ENCODE measurements at places on chromosomes 16 and 17. TPM values are rescaled to one million over a fixed set of nuclear protein-coding genes. Genes with fewer than 3 reads are reported as not detected.

Gene XYLT1
- 9.0 TPM for total RNA-seq

Gene KREMEN2
- not detected for total RNA-seq

Gene AIPL1
- total RNA-seq: not detected

Gene GP2
- total RNA-seq: 0.18 TPM

DNA sequence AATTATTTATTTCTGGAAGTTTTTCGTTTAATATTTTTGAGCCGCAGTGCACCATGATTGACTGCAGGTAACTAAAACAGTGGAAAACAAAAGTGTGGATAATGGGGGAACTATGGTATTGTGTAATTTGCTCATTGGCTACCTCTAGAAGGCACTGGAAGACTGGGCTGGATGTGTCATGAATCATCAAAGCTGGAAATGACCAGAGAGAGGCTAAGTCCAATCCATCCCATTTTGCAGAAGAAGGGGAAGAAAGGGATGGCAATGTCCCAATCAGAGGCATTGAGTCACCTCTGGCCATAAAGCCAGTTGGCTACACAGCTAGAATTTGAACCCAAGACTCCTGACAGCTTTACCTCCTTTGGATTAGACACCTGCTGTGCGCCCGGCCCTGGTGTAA is 29.3 kb downstream of the GLP2R start:
- H3K27me3 ChIP-seq: no peaks in the 10 kb centered on the region
- H3K36me3 ChIP-seq: no peaks in the 10 kb centered on the region
- H3K27ac ChIP-seq: no peak overlapping the region
- H3K4me3 ChIP-seq: no peak overlapping the region
- H3K4me1 ChIP-seq: no peaks in the 10 kb centered on the region
- DNase-seq: no peak

DNA sequence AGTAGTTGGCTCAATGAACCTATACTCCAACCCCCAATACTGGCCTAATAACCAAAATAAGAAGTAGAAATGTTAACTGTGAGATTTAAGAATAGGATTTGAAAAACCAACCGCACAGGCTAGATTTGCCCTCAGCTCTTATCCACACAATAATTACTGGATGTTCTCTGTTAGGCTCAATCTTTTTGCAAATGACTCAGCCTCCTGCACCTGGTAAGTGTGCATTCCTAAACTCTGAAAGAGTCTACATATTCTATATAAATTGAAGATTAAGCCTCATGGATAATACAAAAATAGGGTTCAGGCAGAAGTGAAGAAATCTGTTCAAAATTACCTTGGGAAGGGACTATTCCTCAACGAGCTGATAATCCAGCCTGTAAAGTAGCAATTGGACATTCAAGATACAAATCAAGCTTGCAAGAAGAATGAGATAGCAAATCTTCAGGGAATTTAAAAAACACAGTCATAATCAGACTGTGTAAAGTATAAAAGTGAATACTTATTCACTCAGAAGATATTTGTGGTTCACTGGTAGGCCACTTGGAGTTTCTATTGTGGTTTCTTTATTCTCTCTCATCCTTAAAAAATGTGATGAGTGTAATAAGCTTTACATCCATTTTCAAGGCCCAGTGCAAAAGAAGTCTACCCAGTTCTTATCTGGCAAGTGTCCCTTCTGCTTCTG is 931.9 kb upstream of the SOX9 start:
- H3K4me1 ChIP-seq: no peaks in the 10 kb centered on the region
- no peak overlapping the region for H3K4me3 ChIP-seq
- no peak for DNase-seq
- H3K27me3 ChIP-seq: no peaks in the 10 kb centered on the region

- peaks cover 13% of the 10 kb centered on the region for H3K4me1 ChIP-seq
- no peak for DNase-seq
- no peak overlapping the region for H3K27ac ChIP-seq
- no peak overlapping the region for H3K4me3 ChIP-seq
Observed at GRCh38 chr17:80647746-80648145, 103.1 kb downstream of the RPTOR start.

GRCh38 chr17:5895276-5895675 is 174.9 kb upstream of the WSCD1 start:
- H3K4me3 ChIP-seq: no peak overlapping the region
- no peak overlapping the region for H3K27ac ChIP-seq
- no peaks in the 10 kb centered on the region for H3K4me1 ChIP-seq
- no peaks in the 10 kb centered on the region for H3K27me3 ChIP-seq

DNA sequence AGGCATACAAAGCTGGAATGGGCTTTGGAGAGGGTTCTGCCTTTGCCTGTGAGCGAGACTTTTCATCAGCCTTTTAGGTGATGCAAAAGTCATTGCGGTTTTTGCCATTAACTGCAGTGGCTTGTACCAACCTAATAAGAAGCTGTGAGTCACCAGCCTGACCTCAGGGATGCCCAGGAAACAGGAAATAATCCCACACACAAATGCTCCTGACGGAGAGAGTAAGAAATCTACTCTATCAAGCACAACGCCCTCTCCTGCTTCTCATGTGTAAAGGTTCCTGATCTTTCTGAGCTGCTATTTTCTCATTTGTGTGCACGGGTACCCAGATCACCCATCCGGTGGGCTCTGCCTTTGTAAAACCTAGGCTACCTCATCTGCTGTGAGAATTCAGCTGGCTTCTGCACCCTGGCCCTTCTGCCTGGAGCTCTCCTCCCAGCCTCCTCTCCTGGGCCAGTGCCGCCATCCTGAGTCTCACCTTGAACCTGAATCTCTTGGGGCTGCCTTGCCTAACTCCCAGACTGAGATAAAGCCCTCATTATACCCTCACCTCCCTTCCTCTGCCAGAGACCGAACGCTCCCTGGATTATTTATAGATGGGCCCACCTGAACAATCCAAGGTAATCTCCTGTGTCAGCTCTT is 299.7 kb downstream of the C16orf95 start:
- no peak overlapping the region for H3K4me3 ChIP-seq
- H3K36me3 ChIP-seq: no peaks in the 10 kb centered on the region
- no peak overlapping the region for H3K27ac ChIP-seq
- peaks cover 39% of the 10 kb centered on the region for H3K27me3 ChIP-seq
- DNase-seq: no peak

DNA sequence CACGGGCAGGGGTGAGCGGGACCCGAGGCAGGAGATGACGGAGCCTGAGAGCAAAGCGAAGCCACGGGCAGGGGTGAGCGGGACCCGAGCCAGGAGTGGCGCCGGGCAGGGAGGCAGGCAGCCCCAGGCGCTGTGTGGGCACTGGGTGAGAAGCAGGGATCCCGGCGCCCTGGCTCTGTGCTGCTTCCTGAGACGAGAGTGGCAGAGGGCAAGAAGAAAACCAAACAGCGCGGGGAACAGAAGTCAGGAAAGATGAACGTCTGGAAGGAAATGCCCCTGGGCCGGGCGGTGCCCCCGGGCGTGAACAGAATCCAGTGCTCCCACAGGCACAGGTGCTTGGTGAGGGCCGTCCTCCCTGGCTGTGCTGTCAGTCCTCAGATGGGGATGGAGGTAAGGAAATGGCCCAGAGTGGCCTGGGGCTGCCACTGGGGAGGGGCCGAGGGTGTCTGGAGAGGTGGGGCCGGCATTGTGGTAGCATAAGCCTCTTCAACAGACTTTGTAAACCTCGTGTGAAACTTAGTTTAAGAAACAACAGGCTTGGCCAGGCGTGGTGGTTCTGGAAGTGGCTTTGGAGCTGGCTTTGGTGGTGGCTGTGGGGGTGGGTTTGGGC is 9.8 kb downstream of the ASPSCR1 start:
- H3K4me3 ChIP-seq: no peak overlapping the region
- no peak overlapping the region for H3K27ac ChIP-seq
- peak; percentile 38 for DNase-seq
- H3K4me1 ChIP-seq: peaks cover 14% of the 10 kb centered on the region

DNA sequence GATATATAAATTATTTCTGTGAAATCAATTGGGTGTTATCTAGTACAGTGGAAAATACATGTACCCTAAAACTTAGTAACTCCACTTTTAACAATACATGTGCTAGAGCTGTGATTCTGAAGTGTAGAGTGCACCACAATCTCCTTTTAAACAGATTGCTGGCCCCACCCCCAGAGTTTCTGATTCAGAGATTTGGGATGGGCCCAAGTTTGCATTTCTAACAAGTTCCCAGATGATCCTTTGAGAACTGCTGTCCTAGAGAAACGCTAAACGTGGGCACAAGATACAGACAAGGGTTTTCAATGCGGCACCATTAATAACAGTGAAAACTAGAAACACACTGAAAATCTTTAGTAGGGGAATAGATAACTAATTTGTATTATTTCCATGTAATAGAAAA is 49.2 kb downstream of the NXPH3 start:
- peaks cover 49% of the 10 kb centered on the region for H3K4me1 ChIP-seq
- H3K36me3 ChIP-seq: peaks cover 40% of the 10 kb centered on the region
- DNase-seq: no peak
- no peaks in the 10 kb centered on the region for H3K27me3 ChIP-seq
- no peak overlapping the region for H3K27ac ChIP-seq

DNA sequence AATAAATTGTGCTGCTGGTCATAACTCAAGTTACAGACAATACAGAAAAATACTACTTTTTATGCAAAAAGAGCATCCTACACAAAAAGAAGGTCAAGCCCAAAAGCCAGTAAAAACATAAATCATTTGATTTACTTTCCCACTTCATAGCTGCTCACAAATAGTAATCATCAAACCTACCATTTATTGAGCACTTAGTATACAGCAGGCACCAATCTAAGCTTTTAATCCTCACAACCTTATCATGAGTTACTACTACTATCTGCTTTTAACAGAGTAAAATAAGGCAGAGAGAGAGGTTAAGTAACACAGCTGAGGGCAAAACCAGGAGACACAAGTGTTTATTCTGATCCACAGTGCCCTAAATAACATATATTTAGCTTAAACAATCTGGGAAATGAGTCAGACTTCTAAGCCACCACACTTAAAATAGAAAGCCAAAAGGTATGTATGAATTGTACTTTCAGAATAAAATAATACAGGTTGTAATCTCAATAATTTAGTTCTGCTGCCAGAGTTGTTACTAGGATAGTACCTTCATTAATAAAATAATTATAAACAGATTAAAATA is 1.7 kb upstream of the AARS1 start:
- peaks cover 12% of the 10 kb centered on the region for H3K4me1 ChIP-seq
- H3K36me3 ChIP-seq: no peaks in the 10 kb centered on the region
- no peak overlapping the region for H3K27ac ChIP-seq

DNA sequence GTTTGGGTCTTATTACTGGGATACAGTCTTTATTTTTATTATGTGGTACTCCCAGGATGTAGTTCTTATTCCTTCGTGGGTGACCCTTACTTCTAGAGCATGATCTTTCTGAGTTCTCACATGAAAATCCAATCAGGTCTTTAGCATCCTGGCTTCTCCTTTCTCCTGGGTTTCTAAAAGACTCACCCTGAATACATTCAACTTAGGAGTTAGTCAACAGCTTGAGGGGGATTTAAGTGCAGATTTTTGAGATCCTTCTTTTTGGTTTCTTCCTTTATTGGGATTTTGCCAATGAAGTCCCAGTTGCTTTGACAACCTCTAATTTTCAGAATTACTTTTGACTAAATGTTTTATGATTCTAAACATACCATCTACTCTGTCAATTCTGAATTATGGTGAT is 68.2 kb downstream of the SIAH1 start:
- H3K4me3 ChIP-seq: no peak overlapping the region
- H3K4me1 ChIP-seq: peaks cover 24% of the 10 kb centered on the region
- H3K27ac ChIP-seq: no peak overlapping the region
- peaks cover 10% of the 10 kb centered on the region for H3K36me3 ChIP-seq
- H3K27me3 ChIP-seq: no peaks in the 10 kb centered on the region

DNA sequence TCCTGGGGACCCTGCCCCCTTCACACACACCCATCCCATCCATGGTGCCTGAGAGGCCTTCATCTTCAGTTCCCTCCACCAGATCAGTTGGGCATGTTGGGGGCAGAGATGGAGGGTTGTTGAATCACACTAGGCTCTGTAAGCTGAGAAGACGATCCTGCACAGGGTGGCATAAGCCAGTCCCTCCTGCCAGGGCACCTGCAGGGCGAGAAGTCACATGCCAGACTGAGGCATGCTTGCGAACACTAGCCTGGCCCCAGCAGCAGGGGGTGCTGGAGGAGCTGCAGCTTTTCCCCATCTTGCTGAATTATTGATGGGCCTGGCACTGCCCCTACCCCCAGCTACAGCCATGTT is 6.1 kb upstream of the TBX2 start:
- no peak for DNase-seq
- peaks cover 32% of the 10 kb centered on the region for H3K27me3 ChIP-seq
- H3K4me1 ChIP-seq: peaks cover 29% of the 10 kb centered on the region

DNA sequence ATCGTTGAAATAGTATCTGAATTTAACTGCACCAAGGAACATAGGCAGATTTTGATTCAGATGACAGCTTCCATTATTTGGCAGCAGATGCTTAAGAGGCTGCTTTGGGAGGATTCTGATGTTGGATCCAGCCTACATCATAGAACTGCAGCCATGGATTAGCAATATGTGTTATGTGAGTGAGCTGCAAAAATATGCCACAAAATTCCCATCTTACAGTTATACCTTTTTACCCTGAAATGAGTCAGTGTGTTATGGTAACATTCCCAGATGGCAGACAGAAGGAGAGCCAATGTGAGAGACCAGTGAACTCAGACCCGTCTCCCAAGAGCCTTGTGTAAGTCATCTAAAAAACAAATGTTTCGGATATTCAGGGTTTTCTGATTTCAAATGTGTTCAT is 206.1 kb downstream of the CDH13 start:
- H3K4me3 ChIP-seq: no peak overlapping the region
- H3K4me1 ChIP-seq: no peaks in the 10 kb centered on the region
- no peaks in the 10 kb centered on the region for H3K27me3 ChIP-seq
- no peak overlapping the region for H3K27ac ChIP-seq

- peaks cover 66% of the 10 kb centered on the region for H3K36me3 ChIP-seq
- H3K4me1 ChIP-seq: no peaks in the 10 kb centered on the region
- no peak overlapping the region for H3K4me3 ChIP-seq
- H3K27ac ChIP-seq: no peak overlapping the region
Observed at GRCh38 chr17:37255432-37255831, 120.4 kb upstream of the C17orf78 start.

- H3K36me3 ChIP-seq: no peaks in the 10 kb centered on the region
- no peak for DNase-seq
- no peak overlapping the region for H3K4me3 ChIP-seq
- H3K27ac ChIP-seq: no peak overlapping the region
- no peaks in the 10 kb centered on the region for H3K27me3 ChIP-seq
- H3K4me1 ChIP-seq: peaks cover 3% of the 10 kb centered on the region
Observed at GRCh38 chr16:80527297-80527696, 13.5 kb upstream of the DYNLRB2 start.

DNA sequence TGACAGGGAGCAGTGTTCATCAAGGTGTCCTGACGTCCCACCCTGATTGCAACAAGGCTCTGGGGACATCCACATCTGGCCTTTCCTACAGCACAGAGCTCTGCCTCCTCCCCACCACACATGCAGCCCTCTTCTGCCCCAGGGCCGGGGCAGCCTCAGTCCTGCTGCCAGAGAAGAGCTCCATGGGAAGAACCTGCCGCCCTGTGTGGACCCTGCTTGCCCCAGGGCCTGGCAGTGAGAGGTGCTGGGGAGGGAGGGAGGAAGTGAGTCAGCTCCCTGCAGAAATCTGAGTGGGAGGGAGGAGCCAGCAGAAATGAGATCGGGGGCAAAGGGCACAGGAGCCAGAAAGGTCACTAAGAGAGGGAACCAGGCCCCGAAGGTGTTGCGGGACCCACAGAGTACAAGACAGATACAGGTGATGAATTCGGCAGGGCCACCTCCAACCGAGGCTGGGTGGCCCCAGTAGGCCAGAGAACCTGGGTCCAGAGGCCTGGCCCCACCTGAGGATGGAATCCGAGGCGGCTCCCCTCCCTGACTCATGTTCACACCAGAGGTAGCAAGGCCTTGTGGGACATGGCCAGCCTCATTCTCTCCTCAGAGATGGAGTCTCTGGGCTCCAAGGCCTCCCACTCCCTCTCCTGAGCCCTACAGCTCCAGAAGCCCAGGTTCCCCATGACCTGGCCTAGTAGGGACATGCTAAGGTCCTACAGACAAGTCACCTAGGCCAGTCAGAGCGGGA is 24.8 kb downstream of the MYO18A start:
- DNase-seq: peak; percentile 70
- no peak overlapping the region for H3K4me3 ChIP-seq
- H3K4me1 ChIP-seq: peaks cover 72% of the 10 kb centered on the region
- H3K27ac ChIP-seq: peak overlapping the region; percentile 69
- no peaks in the 10 kb centered on the region for H3K36me3 ChIP-seq

Measured in lower lobe of right lung (tissue), 2 donors.